ENCODE measurements at places on chromosomes 1 and 21. TPM values are rescaled to one million over a fixed set of nuclear protein-coding genes. Genes with fewer than 3 reads are reported as not detected.

GRCh38 chr1:219847215-219847855 lies 81.0 kb downstream of the SLC30A10 start:
- no peaks in the 10 kb centered on the region for H3K36me3 ChIP-seq
- DNase-seq, result no peak
- no peak overlapping the region for H3K4me3 ChIP-seq

Gene THEM5
- not detected for total RNA-seq

GRCh38 chr1:180966312-180966711 lies 53.6 kb downstream of the KIAA1614 start:
- no peak overlapping the region for H3K4me3 ChIP-seq
- DNase-seq, result no peak
- H3K36me3 ChIP-seq, result peaks cover 29% of the 10 kb centered on the region
- H3K27me3 ChIP-seq, result no peaks in the 10 kb centered on the region

- no peak for DNase-seq
- no peak overlapping the region for H3K4me3 ChIP-seq
- no peaks in the 10 kb centered on the region for H3K4me1 ChIP-seq
- no peak overlapping the region for H3K27ac ChIP-seq
- peaks cover 6% of the 10 kb centered on the region for H3K36me3 ChIP-seq
- H3K27me3 ChIP-seq, result no peaks in the 10 kb centered on the region
Measured at GRCh38 chr21:30190554-30190953, 23.9 kb upstream of the CLDN17 start.

DNA sequence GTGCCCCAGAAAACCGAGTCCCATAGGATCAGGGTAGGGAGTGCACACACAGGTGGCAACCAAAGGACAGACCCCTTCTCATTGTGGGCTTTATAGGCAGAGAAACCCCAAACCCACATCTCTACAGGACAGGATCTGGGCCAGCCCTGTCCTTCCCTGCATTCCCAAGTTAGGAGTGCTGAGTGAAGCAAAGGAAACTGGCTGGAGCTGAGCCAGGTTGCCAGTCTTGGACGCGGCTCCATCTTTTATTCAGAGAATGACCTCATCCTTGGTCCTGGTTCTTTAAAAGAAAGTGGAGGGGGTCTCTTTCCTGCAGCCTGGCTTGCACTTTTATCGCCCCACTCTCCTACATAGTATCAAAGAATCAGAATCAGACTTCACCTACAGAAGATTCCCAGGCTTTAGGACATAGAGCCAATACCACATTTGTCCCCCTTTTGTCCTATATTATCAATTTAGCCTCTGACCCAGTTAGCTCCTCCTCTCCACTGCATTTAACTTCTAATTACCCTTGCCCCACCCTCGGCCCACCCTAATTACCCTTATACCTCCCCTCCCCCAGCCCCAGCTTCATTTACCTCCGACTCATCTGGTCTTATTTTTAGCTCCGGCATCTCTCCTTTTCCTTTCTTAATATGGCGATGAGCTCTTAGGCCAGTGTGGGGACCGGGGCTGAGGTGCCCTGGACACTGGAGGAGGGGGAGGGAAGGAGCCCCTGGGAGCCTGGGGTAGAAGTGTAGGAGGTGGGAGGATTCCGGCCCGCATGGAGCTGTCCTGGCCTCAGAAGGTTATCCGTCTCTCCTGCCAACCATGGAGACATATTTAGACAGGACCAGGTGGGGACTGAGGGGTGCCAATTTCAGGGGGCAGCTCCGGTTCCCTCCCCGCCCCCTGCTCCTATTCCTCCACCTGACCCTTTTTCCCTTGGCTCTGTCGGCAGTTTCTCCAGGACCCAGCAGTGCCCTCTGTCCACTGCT lies at the start of gene CASQ1:
CASQ1 (plus strand) TSS at position 927 of the 977 bp plus-strand sequence. CDS start 177 bp downstream, outside the sequence.
- peaks cover 13% of the 10 kb centered on the region for H3K27me3 ChIP-seq
- no peak within 1 kb of the TSS for H3K27ac ChIP-seq
- H3K36me3 ChIP-seq, result no peaks in the 10 kb centered on the region
- 0 out of 2 replicates have a peak, but pooled peaks cover 6% of the 10 kb centered on the region for H3K4me1 ChIP-seq

DNA sequence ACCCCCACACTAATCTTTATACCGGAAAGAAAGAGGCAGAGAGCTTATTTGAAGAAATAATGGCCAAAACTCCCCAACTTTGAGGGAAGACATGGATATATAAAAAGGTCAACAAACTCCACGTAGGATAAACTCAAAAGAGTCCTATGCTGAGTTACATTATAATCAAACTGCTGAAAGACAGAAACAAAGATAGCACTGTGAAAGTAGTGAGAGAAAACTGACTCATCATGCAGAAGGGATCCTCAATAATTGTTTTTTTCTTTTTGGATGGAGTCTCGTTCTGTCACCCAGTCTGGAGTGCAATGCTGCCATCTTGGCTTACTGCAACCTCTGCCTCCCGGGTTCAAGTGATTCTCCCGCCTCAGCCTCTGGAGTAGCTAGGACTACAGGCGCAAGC lies 48.5 kb upstream of the TTC39A start:
- no peaks in the 10 kb centered on the region for H3K4me1 ChIP-seq
- H3K27me3 ChIP-seq, result no peaks in the 10 kb centered on the region
- peaks cover 34% of the 10 kb centered on the region for H3K36me3 ChIP-seq
- no peak for DNase-seq
- no peak overlapping the region for H3K27ac ChIP-seq
- no peak overlapping the region for H3K4me3 ChIP-seq

DNA sequence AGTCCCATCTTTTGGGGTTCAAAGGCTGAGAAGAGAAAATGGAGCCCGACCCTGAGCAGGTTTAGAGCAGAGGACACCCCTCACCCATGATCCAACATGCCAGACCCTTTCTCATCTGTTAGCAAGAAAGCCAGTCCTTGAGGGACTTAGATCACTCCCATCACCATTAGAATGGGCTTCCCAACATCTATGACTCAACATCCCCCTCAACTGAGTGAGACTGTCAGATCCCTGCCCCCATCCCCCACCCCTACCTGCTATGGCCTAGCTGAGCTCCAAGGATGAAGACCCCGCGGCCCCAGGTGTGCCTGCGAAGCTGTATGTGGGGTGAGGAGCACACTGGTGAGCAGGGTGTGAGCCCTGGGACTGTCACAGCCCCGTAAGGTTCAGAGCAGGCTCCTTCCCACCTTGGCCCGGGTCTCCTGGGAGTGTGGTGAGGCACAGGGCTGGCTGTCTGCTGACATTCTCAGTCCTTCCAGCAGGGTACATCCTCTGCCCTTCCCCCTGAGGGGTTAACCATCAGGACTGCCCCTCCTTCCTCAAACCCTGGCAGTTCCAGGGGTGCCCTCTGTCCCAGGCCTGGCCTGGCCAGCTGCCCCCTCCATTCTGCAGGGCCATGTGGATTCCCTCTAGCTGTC lies 21.4 kb upstream of the BLACAT1 start:
- H3K36me3 ChIP-seq, result peaks cover 7% of the 10 kb centered on the region
- H3K27me3 ChIP-seq, result peaks cover 42% of the 10 kb centered on the region
- no peak overlapping the region for H3K4me3 ChIP-seq
- no peak overlapping the region for H3K27ac ChIP-seq
- no peak for DNase-seq
